Stimulated activated CD4-positive, alpha-beta T cell treated with anti-CD3 and anti-CD28 coated beads, Interleukin-2, amount 100 ng/mL, for 4 hours (primary cell): ENCODE measurements at places on chromosomes 1 and 21.

DNA sequence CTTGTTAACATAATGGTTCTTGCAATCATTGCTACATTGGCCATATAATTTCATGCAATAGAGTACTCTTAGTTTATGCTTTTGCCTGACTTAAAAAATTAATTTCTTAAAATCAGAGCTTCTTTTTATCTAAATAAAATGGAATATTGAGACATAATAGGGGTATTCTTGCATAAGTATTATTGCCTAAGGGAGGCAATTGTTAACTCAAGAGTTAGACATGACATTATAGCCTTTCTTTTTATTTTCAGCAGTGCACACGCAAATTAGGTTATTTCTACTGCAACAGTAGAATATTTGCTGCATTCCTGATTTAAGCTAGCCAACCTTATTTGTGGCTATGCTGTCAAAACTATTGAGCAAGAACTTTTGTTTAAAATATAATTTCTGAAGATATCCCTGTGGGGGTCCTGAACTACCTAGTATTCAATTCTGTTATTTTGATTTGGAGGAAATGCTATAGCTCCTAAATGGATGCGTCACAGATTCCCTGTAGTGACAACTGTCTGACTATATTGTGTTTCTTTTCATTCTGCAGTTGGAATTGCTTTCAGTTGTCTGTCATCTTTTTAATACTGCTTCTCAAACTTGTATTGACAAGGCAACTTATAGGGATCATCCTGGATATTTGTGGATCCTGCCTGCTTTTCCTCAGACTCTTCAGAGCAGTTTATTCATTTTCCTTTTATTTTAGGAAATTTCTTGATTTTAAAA, 211.0 kb downstream of the PATJ start:
- no peak for DNase-seq

DNA sequence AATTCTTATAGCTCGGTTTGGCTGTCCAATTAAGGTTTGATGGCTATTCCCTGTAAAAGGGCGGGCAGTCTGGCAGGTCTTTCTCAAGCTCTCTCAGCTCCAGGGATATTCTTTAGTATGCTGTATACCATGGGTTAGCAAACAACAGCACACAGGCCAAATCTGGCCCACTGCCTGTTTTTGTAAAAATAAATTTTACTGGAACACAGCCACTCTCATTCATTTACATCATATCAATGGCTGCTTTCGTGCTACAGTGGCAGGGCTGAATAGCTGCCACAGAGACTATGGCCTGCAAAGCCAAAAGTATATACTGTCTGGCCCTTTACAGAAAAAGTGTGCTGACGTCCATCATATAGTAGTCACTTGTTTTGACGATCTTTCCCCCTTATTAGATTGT, 32.0 kb downstream of the MACO1 start:
- DNase-seq, result no peak

- no peak for DNase-seq
These were observed 71.5 kb downstream of the CYYR1 start for GRCh38 chr21:26501495-26502021.

DNA sequence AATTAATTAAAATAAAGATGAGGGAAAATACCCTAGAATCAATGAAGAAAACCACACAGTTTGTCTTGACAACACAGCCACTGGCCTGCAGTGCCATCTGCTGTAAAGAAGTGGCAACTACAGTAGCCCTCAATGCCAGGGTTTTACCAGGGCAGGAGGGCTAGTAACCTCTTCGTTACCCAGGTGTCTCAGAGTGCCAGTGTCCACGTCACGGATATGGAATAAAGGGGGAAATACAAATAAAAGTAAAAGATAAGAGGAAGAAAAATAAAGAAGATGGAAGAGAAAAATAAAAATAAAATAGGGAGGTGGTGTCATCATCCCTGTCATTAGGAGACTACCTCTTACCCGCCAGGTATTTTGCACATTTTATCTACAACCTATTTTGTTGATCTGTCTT, 14.2 kb upstream of the SLC44A3 start:
- DNase-seq, result peak; percentile 22

GRCh38 chr1:212669102-212669501, 30.5 kb downstream of the BATF3 start:
- no peak for DNase-seq

GRCh38 chr1:56816909-56817308, 2.3 kb downstream of the FYB2 start:
- DNase-seq, result no peak

DNA sequence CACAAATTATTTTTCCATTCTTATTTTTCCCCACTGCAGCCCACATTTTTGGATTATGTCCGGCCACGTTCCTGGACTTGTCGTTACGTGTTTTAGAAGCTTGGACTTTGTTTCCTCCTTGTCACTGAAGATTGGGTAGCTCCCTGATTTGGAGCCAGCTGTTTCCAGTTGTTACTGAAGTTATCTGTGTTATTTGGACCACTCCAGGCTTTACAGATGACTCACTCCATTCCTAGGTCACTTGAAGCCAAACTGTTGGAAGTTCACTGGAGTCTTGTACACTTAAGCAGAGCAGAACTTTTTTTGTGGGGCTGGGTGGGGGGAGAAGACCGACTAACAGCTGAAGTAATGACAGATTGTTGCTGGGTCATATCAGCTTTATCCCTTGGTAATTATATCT, 12.2 kb upstream of the AXDND1 start:
- no peak for DNase-seq

DNA sequence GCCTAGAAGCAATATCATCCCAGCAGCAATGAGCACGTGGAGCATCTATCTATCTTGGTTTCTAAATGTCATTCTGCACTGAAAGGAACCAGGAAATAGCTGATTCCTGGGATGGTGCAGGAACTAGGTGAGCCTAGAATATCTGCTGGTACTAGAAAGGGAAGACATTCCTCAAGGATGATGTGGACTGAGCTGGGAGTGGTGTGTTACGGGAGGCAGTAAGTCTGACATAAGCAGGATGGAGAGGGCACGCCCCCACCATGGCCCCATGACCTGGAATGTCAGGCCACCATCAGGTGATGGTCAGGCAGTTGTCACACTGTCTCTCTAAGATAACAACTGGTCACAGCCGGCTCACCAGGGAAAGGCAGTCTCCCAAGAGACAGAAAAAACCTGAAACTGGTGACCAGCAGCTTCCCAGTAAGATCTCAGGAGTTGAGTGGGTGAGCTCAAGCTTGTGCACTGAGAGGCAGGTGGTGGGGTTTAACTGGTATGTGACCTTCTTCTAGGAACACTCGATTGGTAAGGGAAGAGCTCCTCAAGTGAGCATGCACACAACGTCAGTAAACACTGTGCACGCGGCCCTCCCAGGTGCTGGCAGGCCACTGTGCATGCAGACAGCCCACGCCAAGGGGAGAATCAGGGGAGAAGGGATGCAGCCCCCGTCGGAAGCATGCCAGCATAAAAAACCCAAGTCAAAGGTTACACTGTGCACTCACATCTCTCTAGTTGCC, 148.7 kb downstream of the ADSS2 start:
- no peak for DNase-seq

GRCh38 chr1:160578525-160579191, 638 bp downstream of the CD84 start:
- no peak for DNase-seq

- DNase-seq, result no peak
These were observed 17.6 kb downstream of the CRB1 start for GRCh38 chr1:197285526-197286205.

- DNase-seq, result no peak
These were observed at the start of gene PRR9 for GRCh38 chr1:153217212-153217611. Gene PRR9 (plus strand): TSS chr1:153217584. CDS start chr1:153218145, 561 bp downstream.

DNA sequence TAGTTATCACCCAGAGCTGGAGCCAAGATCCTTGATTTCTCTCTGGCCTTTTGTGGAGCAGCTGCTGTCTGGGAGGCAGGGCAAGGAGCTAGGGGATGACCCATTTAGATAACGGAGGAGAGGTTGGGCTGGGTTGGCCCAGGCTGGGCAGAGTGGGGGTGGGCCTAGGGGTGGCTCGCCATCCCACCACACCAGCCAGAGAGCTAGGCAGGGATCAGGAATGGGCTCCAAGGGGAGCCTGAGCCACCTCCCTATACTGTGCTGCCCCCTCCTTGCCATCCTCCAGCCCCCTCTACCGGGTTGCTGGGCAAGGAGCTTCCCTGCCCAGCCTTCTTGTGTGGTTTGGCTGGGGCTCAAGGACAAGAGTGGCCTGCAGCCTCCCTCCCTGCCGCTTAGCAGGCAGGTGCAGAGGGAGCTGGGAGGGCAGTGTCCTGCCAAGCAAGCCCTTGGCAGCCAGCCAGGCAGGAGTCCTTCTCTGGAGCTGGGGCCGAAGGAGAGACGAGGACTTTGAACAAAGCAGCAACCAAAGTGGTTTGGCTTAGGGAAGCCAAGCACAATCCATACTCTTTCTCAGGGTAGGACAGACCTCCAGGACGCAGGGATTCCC, 4.1 kb downstream of the NUAK2 start:
- DNase-seq, result no peak

GRCh38 chr1:85495556-85495955, 30.6 kb upstream of the DDAH1 start:
- DNase-seq, result no peak

GRCh38 chr1:18326211-18326897, 154.4 kb upstream of the KLHDC7A start:
- DNase-seq, result no peak

- no peak for DNase-seq
These were observed 61.2 kb upstream of the ABCG1 start for GRCh38 chr21:42157606-42158310.

- DNase-seq, result no peak
These were observed 122.2 kb downstream of the ACTL8 start for GRCh38 chr1:17877316-17877715.

DNA sequence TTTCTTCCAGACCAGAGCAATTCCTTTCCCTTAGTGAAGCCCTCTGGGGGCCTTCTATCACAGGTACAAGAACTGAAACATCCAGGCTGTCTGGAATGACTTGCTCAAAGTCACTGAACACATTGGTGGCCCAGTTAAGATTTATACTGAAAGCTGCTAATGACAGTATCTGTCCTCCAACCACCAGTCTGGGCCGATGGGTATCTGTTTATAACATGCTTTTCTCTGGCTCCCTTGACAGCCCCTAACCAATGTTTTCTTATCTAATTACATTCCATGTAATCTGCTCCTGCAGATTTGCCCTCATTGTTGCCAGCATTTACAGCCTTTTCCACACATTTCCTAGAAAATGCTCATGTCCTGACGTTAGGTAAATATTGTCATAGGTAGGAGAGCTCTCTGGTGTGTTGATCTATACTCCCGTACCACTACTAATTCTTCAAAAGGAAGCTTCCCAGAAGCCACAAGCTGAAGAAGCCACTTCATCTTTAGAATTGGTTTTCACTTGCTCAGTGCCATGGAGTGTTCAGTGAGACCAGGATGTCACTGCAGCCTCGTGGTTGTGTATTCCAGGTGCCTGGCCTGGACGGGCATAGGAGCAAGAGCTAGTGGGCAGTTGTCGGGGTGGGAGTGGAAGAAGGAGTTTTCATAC, 163.9 kb downstream of the TSEN15 start:
- no peak for DNase-seq

GRCh38 chr1:76053021-76053420, 21.5 kb upstream of the ST6GALNAC3 start:
- DNase-seq, result no peak

DNA sequence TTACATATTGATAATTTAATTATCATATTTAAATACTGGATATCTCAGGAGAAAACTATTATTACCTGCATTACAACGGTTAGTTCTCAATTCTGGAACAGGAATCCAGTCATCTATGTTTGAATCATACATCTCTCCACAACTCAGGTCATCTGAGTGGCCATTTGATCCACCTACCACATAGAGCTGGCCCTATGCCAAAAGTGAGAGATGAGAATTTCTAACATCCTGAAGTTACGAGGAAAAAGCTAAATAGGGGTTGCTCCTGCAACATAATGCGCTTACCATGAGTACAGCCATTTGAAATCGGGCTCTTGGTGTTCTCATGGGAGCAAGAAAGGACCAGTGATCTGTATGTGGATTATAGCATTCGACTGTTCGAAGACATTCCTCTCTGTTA, 16.9 kb downstream of the IVNS1ABP start:
- no peak for DNase-seq

GRCh38 chr1:207740207-207740606, 11.6 kb upstream of the CD46 start:
- no peak for DNase-seq

DNA sequence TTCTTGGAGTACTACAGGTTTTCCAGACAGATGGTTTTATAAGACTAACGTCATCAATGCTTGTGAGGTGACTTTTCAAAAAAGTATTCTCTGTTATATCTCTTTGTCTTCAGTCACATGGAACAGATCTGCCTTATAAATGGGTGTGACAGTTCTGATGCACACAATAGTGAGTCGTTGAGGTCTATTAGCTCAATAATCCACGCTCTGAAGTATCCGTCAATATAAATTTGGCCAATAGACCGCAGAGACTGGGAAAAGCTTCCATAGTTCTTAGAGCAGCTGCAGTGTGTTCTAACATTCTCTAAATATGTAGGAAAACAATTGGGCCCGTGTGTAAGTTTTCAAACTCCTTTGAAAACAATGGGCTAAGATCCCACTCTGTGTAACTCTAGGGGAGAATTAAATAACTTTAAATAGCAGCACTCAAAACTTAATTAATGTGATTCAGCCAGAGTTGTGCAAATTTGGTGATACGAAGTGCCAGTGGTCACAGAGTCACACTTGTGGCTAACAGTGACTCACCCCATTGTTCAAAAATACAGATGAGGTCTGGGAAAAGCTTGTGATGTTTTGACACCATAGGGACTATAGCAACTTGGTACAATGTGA, 316.0 kb downstream of the LMO4 start:
- no peak for DNase-seq

DNA sequence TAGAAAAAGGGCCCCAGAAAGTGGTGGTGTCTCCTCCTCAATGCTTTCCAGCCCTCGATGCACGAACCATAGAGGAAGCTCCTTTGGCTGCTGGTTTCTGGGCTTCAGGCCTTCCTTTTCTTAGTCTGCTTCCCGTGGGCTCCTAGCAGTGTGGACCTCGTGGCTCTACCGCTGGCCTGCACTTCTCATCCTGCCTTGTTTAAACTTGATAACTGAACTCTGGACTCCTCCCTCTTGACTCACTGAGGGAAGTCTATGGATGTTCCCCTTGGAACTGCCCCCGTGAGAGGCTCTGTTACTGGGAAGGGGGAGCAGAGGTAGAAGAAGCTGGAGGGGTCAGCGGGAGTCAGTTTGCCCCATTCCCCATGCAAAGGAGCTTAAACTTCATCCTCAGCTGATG, 75.3 kb upstream of the WDR26 start:
- DNase-seq, result no peak

DNA sequence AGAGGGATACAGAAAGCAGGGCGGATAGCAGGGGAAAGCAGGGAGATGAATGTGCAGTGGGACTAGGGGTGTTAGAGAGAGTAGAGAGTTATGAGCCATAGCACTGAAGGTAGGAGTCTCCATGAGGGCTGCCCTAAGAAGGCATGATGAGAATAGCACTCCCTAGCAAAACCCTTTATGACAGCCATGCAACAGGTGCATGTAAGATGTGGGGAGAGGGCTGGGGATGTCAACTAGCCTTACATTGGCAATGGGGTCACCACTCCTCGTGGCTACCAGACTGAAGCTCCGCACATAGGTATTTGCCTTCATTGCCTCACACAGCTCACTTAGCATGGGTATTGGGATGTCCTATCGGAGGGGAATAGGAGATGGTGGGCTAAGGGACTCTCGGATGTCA, 4.6 kb downstream of the TMOD4 start:
- no peak for DNase-seq

- DNase-seq, result no peak
These were observed 150.2 kb downstream of the FOXD2 start for GRCh38 chr1:47587891-47588582.
